Osteoblast (primary cell): ENCODE measurements at places on chromosomes 3 and 15. TPM values are rescaled to one million over a fixed set of nuclear protein-coding genes. Genes with fewer than 3 reads are reported as not detected.

TRIM42 gene
- not detected in 2 replicates for total RNA-seq

FETUB gene
- not detected in 2 replicates for total RNA-seq

HIGD2B gene
- total RNA-seq: under 0.01 TPM in 1 of 2 replicates, not detected in the other

GRCh38 chr15:57216288-57216687 lies 160.0 kb upstream of the CGNL1 start:
- peak overlapping the region; percentile 62 for H3K27ac ChIP-seq
- H3K4me3 ChIP-seq: peak overlapping the region; percentile 27
- no peaks in the 10 kb centered on the region for H3K27me3 ChIP-seq
- H3K4me1 ChIP-seq: peaks cover 72% of the 10 kb centered on the region
- no peaks in the 10 kb centered on the region for H3K36me3 ChIP-seq

DNA sequence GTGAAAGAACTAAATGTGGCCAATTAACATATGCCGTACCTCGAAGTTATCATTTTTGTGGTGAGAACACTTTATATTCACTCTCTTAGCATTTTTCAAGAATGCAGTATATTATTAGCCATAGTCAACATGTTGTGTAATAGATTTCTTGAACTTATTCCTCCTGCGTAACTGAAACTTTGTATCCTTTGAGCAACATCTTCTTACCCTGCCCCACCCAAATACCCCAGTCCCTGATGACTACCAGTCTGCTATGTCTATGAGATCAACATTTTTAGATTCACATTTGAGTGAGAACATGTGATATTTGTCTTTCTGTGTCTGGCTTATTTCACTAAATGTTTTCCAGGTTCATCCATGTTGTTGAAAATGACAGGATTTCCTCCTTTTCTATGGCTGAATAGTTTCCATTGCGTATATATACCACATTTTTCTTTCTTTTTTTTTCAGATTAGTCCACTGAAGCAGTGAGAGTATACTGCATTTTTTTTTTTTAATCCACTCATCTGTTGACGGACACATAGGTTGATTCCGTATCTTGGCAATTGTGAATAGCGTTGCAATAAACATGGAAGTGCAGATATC lies 12.7 kb upstream of the KBTBD8 start:
- no peak overlapping the region for H3K4me3 ChIP-seq
- H3K27ac ChIP-seq: no peak overlapping the region
- no peak for DNase-seq
- H3K4me1 ChIP-seq: no peaks in the 10 kb centered on the region
- no peaks in the 10 kb centered on the region for H3K36me3 ChIP-seq

DNA sequence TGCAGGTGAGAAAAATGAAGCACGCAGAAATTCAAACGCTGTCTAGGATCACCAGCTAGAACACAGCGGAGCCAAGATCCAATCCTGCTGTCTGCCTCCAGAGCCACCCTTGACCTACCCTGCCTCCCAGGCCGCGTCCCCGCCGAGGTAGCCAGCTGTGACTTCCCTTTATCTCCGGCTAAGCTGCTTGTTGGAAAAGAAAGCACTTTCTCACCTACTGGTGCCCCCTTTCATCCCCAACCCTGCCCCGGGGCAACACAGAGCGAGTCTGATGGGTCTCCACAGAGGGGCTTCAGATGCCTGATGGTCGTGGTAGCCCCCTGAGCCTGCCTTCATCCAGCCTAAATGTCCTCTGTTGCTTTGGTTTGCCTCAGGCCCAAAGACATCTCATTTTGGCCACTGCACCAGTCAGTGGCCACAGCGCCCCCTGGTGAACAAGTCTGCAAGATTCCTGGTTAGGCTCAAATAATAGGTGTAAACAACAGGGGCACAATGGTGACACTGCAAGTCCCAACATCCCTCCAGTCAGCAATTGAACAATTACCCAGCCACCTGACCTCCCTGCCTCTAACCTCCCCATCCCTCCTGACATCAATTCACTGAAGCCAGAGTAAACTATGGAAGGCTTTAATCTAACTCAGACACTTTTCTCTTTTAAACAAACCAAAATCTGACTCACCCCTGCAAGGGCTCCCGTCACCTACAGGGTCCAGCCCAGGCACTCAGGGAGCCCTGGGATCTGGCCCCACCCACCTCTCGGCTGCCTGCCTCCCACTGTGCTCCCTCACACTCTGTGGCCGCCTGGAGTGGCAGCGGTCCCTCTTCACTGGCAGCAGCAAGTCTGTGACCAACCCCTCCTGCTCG lies 27.3 kb upstream of the BCL2L10 start:
- H3K27ac ChIP-seq: peak overlapping the region; percentile 23
- no peak overlapping the region for H3K4me3 ChIP-seq
- no peaks in the 10 kb centered on the region for H3K27me3 ChIP-seq
- peaks cover 25% of the 10 kb centered on the region for H3K4me1 ChIP-seq
- peaks cover 3% of the 10 kb centered on the region for H3K36me3 ChIP-seq

FGD5 gene
- total RNA-seq: under 0.01 TPM in 2 replicates

GOLGA6D gene
- not detected in 2 replicates for total RNA-seq

- H3K36me3 ChIP-seq: no peaks in the 10 kb centered on the region
- H3K27me3 ChIP-seq: no peaks in the 10 kb centered on the region
- no peak overlapping the region for H3K27ac ChIP-seq
- H3K4me3 ChIP-seq: no peak overlapping the region
- DNase-seq: no peak
These were observed 3.9 kb upstream of the UBL7 start for GRCh38 chr15:74464897-74465296.

GRCh38 chr15:80494756-80495155 lies 90.6 kb downstream of the ARNT2 start:
- peaks cover 36% of the 10 kb centered on the region for H3K4me1 ChIP-seq
- DNase-seq: no peak
- peak overlapping the region; percentile 59 for H3K27ac ChIP-seq
- H3K4me3 ChIP-seq: no peak overlapping the region
- no peaks in the 10 kb centered on the region for H3K36me3 ChIP-seq
- H3K27me3 ChIP-seq: no peaks in the 10 kb centered on the region

MB21D2 gene
- total RNA-seq: 4.7 and 6.5 TPM in 2 replicates

DNA sequence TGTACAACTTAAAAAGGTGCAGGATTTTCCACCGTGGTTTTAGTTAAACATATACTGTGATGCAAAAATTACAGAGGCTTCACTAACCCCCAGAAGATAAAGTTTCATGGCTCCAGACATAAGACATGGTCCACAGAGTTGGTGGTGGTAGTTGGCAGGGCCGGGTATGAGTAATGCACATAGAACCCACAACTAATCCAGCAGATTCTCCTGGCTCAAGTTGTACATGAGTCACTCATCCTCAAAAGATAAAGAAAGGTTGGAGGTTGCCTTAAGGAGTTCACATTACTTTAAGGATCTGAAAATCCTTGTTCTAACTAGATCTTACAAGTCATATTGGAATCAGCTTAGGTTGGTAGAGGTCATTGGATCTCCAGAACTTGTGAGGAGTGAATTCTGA lies 98.3 kb upstream of the ZBTB20 start:
- no peaks in the 10 kb centered on the region for H3K36me3 ChIP-seq
- DNase-seq: peak; percentile 82
- no peak overlapping the region for H3K4me3 ChIP-seq
- H3K4me1 ChIP-seq: peaks cover 33% of the 10 kb centered on the region
- no peaks in the 10 kb centered on the region for H3K27me3 ChIP-seq

FEZF2 gene
- total RNA-seq: not detected in 2 replicates

DNA sequence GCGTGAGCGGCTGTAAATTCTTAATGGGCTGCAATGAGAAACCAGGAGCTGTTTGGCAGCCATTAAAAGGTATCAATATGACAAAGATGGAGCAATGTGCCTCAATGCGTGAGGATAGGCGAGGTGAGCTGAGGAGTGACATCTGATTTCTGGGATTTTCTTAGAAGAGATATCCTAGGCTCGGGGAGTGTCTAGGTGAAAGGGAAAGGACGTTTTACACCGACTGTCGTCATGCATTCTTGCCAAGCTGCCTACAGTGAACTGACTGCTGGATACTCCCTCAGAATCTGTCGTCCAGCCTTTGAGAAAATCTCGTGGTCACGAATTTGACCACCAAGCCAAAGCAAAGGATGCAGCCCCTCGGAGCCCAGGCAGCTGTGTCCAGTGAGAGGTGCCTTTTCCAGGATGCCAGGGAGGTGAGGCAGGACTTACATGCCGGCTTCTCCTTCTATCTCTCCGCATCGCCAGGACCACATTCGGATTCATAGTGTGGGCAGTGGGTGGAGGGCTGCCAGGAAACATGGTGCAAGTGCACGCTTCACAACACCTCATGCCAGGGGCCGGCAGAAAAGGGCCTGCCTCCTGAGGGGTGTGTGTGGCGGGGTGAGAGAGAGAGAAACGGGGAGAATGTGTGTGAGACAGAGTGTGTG lies 80.3 kb upstream of the ABHD17C start:
- no peaks in the 10 kb centered on the region for H3K36me3 ChIP-seq
- H3K4me1 ChIP-seq: peaks cover 25% of the 10 kb centered on the region
- DNase-seq: no peak
- no peak overlapping the region for H3K27ac ChIP-seq
- no peak overlapping the region for H3K4me3 ChIP-seq
- H3K27me3 ChIP-seq: no peaks in the 10 kb centered on the region

HGD gene
- under 0.01 TPM in 2 replicates for total RNA-seq

ANKUB1 gene
- under 0.01 TPM in 1 of 2 replicates, not detected in the other for total RNA-seq

CACNA1D gene
- under 0.01 and 0.29 TPM in 2 replicates for total RNA-seq

CHCHD6 gene
- total RNA-seq: 10.9 and 13.0 TPM in 2 replicates

GRCh38 chr3:136699271-136699828 lies 52.8 kb downstream of the STAG1 start:
- H3K27ac ChIP-seq: no peak overlapping the region
- DNase-seq: no peak
- H3K4me3 ChIP-seq: no peak overlapping the region
- H3K36me3 ChIP-seq: no peaks in the 10 kb centered on the region
- no peaks in the 10 kb centered on the region for H3K27me3 ChIP-seq
